ENCODE measurements at places on chromosomes 6 and 20.

DNA sequence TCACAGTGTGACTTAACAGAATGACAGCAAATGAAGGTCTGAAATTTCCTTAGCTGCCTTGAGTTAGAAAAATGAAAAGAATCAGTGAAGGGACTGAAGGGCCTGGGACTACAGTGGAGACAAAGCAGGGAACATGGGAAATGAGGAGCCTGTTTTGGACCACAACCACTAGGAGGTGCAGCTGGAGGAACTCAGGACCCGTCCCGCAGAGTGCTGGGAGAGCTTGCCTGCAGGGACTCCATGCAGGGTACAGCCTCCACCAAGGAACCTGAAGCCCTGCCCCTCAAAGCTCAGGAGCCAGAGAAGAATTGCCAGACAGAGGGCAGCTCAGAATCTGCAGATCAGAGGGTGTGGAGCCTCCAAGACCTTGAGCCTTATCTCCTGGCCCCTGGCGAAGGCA, 50.7 kb downstream of the LRFN2 start:
- DNase-seq = no peak

- no peak for DNase-seq
Observed at GRCh38 chr6:15608396-15608795, 54.4 kb downstream of the DTNBP1 start.

DNA sequence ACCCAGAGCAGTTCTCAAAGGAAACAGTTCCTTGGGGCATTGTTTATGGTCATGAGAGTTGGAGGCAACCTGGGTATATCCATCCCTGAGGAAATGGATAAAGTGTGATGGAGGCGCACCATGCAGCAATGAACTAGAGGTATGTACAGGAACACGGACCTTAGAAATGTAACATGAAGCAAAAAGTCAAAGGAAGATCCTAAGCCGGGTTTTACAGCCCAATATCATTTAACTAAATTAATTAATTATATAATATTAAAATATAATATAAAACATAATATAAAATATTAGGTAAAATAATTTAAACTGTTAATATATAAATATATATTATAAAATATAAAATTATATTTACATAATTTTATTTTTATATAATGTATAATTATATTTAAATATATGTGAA, 44.1 kb upstream of the RNF8 start:
- no peak for DNase-seq

DNA sequence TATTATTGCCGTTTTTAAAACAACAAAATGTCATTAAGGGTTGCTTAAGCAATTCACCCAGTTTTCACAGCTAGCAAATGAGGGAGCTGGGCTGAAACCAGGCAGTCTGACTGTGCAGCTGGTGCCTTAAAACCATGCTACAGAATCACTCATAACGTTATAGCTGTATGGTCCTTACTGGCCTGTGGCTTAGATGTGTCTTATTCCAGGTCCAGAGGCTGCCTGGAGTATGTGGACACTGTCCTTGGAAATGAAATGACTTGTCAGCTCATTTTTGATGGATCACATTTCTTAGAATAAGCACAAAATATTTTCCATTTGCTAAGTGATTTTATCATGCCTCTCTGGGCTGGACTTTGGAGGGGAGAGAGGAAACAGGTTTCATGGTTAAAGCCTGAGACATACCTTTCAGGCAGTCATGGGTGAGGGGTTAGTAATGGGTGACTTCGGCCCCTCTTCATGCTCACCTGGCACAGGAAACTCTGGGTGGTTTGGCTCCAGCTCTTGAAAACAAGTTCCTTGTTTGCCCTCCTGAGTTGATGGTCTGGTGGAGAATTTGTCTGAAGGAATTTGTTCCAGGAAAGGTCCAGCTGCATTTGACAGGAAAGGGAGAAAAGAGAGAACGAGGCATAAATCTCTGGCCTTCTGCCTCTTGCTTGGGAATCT, 823.2 kb downstream of the DHX35 start:
- DNase-seq = no peak

DNA sequence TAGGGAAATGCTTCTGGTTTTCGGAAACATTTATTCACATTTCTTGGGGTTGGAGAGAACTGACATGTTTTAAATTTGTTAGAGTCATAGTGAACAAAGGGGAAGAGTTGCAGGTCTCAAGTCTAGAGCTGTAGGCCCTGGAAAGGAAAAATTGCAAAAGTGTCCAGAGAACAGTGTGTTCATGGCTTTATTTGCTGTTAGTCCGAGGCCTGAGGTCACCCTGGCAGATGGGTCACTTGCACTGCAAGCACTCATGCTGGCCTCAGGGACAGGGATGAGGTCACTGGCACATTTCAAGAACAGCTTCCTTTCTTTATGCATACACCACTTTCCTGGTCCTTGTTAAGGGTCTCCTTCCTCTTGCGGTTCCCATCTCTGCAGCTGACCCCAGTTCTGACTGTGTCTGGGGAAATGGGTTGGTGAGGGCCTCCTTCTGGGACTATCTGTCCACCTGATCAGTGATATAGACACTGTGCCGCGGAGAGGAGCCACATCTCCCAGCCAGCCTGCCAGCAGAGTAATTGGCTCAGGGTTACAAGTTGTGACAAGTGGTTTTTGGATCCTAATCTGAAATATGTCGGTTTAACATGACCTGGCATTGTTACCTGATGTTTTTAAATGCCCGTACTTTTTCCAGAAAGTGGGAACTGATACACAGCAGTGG, 194.0 kb downstream of the EYA4 start:
- no peak for DNase-seq

DNA sequence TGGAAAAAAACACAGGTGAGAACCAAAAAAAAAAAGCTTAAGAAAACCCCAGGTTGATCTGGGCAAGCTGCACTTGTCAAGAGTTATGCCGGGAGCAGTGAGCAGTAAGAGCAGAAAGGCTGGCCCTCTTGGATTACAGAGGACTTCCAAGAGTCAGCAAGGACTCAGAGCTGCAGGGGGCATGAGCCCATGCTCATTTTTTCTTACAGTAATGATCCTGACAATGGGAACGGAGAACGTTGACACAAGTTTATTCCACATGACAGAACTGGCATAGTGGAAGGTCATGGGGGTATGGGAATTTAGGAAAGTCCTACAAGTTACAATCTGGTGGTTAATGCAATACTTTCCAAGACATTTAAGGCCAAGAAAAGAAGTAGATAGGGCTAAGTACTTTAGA, 256.6 kb downstream of the GMDS start:
- DNase-seq = no peak

GRCh38 chr6:132272776-132273175, 128.5 kb downstream of the MOXD1 start:
- no peak for DNase-seq

GRCh38 chr6:24472181-24472580, 17.2 kb downstream of the GPLD1 start:
- no peak for DNase-seq

- DNase-seq = no peak
Observed at GRCh38 chr20:57998276-57998675, 230.2 kb downstream of the ANKRD60 start.

- DNase-seq = no peak
Observed at GRCh38 chr6:127192911-127193541, 73.6 kb upstream of the RNF146 start.

DNA sequence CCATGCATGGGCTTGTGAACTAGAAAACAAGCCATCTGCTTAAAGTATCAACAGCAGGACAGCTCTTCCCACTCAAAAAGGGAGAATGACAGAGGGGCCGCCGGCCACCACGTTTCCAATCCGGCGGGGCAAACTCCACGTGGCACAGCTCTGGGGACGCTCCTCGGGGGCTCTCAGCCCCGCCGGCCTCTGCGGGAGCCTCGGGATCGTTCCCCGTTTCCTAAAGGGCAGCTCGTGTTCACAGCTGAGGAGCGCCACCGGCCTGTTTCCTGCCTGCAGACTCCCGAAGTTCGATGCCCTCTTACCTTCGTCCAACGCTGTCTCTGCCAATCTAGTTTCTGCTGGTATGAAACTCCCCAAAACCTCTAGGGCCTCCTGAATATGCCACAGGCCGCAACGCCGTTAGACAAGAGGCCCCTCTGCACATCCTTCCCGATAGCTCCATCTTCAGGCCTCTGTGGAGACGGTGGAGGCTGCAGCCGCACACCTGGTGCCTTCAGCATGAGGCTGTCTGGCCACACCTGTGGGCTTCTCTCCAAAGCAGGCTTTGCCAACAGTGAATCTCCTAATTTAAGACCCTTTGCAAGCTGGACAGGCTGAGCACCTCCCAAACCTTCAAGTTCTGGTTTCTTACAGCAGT, 46.5 kb downstream of the KCNQ2 start:
- no peak for DNase-seq
